BJ (cell line): ENCODE measurements at places on chromosomes 13 and 19. TPM values are rescaled to one million over a fixed set of nuclear protein-coding genes. Genes with fewer than 3 reads are reported as not detected.

IZUMO2 gene
- not detected in 2 replicates for polyA plus RNA-seq

LGALS14 gene
- not detected in 2 replicates for polyA plus RNA-seq

LRRC8E gene
- 6.0 and 8.6 TPM in 2 replicates for polyA plus RNA-seq

CEACAM3 gene
- polyA plus RNA-seq = not detected in 2 replicates

FTL gene
- 2,664 and 3,340 TPM in 2 replicates for polyA plus RNA-seq

PRR19 gene
- 0.43 and 0.93 TPM in 2 replicates for polyA plus RNA-seq

NALCN gene
- polyA plus RNA-seq = 2.9 and 3.7 TPM in 2 replicates

ZNF253 gene
- 0.67 and 1.6 TPM in 2 replicates for polyA plus RNA-seq

SOHLH2 gene
- 0.05 TPM in 1 of 2 replicates, not detected in the other for polyA plus RNA-seq

- DNase-seq = no peak
Measured at GRCh38 chr13:53520132-53520531, 491.5 kb downstream of the OLFM4 start.

DNA sequence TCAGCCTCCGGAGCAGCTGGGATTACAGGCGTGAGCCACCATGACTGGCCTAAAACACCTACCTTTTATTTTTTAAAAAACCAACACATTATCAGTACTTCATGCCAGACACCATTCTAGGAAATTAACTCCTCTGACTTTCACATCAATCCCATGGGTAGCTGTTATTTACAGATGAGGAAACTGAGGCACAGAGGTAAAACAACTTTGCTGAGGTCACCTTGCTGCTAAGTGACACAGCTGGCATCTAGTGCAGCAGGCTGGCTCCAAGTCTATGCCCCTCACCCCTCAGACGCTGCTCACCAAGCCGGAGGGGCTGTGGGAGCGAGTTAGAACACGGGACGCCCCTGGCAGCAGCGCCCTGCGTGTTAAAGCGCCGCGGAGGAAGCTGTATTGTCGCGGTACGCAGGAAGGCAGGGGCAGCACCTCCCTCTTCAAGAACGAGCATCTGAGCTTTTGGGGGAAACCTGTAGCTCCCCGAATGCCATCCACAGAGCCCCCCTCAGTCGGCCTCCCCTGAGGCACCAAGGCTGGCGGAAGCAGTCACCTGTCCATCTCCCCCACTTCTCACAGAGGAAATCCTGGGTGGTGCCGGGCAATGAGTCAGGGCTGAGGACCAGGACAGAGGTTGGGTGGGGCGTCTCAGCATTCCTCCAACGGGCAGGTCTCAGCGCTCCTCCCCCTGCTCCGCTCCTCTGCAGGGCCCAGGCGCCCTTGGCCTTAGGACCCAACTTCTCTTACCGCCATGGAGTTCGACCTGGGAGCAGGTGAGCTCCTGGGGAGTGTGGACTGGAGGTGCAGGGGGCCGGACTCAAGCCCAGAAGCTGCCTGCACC is at the start of gene C19orf33:
Gene C19orf33 (plus strand): TSS at position 735 of the 835 bp plus-strand sequence. CDS start 11 bp downstream, at position 746.
- DNase-seq = no peak

GRCh38 chr19:53290758-53291549 is 23.4 kb upstream of the VN1R4 start:
- DNase-seq = no peak

GRCh38 chr19:275000-275399 is 16.2 kb downstream of the PLPP2 start:
- DNase-seq = no peak

- no peak for DNase-seq
Measured at GRCh38 chr19:49489601-49490167, 2.3 kb downstream of the RPL13A start.

DNA sequence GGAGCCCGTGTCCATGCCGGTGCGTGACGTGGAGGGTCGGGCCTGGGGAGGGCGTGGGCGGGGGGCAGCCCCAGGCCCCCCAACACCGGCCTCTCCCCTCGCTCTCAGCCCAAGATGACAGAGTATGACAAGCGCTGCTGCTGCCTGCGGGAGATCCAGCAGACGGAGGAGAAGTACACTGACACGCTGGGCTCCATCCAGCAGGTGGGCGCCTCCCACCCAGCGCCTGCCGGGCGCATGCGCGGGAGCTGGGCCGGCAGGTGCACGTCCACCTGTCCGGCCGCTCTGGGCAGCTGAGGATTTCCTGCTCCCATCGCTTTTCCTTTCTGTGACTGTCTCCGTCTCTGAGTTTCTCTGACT is 49.8 kb downstream of the VAV1 start:
- DNase-seq = no peak

DNA sequence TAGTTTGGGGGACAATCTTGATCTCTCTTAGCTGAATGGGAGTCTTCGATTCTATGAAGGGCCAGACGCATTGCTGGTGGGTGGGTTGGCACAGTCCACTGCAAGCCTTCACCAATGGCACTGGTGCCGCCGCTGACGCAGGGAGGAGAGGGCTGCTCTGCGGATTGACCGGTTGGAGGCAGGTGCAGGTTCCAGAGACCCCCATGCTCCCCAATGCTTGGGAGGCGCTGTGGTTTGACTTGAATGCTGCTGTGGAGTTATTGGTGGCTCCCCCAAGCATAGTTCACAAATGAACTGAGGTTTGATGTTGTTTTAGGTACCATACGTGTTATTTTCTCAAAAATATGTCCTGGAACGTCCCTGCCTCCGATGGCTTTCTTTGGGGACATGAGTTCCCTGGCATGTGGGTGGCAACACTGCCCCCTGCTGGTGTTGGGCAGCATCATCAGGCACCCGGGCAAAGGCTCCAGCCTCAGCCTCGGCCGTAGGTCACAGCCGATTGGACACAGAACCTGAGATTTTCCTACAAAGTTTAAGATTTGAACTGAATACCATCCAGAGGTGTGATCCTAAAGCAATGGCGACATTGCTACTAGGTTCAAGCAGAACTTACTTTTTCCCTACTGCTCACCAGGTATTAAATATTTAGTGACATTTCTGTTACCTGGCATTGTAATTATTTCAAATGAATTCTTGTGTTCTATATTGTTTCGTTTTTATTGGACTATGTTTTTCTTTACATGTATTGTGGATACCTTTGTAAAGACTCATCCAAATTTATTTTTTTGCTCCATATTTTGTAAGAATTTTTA is 95.5 kb downstream of the ANKRD10 start:
- peak; percentile 9 for DNase-seq

DNA sequence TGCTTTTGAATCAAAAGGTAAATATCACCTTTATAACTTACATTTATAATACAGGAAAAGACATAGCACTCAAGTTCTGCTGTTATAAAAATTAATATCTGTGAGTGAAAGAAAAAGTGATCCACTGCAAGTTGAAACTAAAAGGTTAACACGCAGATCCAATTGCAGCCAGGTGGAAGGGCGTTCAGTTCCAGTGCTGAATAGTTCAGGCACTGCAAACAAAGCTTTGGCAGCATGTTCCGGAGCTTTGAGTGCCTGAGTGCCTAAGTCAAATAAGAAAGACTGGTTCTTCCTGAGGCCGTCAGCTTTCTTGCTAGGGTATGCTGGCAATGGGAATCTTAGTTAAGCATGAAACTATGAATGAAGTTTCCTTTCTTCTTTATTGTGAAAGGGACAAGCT is 200.3 kb downstream of the LMO7 start:
- no peak for DNase-seq

DNA sequence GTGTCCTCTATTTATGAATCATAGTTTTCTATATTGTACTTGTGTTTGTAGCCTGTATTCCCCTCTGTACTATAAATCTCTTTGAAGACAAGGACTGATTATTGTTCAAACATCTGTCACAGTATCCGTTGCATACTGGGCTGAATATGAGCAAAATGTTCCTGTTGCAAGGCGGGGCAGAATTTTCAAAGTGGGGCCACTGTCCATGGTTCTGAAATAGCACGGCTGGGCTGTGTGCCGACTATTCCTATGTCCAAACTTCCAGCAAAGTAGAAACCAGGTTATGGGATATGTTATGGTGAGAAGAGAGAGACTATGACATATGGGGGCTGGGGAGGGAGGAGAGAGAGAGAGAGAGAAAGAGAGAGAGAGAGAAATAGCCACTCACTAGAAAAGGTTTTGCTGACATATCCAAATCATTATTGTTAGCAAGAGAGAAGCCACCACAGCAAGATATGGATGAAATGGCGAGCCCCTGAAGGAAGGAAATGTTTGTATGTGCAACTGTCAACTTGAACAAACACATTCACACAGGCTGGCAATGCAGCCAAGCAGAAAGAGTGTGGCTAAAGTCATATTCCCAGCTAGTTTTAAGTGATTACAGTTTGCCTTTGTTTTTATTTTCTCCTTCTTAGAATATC is 107.0 kb upstream of the GPR12 start:
- DNase-seq = no peak

DNA sequence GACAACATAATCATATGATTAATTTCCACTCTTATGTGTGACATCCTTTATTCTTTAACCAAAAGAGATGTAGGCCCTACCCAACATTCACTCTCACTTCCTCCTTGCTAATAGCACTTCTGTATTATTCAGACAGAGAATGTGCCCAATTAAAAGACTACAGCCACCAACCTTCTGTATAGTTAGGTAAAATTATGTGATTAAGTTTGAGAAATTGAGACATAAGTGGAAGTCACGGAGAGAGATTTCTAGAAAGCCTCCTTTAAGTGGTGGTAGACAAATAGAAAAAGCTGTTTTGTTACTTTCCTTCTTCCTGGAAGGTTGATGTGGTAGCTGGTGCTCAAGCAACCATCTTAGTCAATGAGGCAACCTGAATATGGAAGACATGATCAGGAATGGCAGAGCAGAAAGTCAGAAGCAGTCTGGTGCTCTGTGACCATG is 14.8 kb downstream of the EPSTI1 start:
- no peak for DNase-seq

- no peak for DNase-seq
Measured at GRCh38 chr19:54136086-54136863, 1.3 kb upstream of the CNOT3 start.

DNA sequence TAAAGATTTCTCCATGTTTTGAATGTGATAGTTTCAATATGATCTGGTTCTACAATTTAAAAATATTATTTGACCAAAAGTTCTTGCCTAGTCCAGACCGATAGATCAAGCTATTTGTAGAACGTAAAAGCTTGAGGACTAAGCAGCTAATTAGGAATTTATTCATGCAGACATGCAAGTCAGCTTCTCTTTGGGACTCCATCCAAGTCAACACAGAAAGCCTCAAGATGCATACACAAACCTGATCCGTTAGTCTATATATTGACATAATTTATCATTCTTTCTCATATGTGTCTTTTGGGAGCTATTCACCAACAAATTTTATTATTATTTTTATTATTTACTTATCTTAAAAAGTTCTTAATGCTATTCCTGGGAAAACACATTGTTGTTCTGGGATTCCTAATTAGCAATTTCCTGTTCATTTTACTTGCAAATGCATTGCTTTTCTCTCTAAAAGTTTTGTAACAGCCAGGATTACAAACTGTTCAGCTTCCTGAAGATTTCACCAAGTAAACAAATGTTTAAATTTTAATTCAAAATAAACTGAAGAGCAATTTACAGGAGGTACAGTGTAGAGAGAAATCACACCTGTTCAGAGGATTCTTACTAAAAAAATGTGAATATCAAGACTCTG is 375.3 kb downstream of the GPC5 start:
- no peak for DNase-seq

- DNase-seq = no peak
Measured at GRCh38 chr19:31264041-31264778, 85.0 kb downstream of the TSHZ3 start.

- no peak for DNase-seq
Measured at GRCh38 chr13:46496086-46496485, 56.9 kb upstream of the LRCH1 start.

- DNase-seq = peak; percentile 79
Measured at GRCh38 chr13:100875392-100876043, 200.9 kb upstream of the TMTC4 start.

DNA sequence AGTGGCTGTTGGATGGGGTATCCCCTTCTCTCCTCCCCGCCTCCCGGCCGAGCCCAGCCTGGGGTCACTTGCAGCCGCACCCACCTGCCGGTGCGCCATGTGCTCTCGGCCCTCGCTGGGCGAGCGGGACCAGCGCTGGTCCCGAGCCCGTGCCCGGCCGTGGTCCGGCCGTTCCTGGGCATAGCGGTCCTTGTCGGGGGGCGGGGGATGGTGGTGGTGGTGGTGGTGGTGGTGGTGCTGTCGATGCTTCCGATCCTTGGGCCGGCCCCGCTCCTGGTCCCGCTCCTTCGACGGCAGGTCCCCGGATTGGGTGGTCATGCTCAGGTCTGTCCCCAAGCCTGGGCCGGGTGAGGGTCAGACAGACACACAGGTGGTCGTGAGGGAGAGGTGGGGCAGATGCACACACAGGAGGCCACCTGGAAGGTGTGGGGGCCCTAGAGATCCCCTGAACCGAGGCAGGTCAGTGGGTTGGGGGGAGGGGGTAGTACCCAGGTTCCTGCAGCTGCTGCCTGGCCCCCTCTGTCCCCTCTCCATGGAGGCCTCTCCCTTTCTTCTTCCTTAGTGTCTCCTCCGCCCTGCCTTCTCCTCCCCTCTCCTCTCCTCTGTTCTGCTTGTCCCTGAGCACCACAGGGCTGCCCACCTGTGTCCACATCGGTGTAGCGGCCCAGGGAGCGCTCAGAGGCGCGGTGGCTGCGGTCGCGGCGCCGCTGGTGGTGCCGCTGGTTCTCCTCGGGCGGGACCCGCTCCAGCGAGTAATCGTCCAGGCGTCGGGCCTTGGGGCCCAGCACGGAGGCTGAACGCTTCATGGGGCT is 58.7 kb downstream of the IER2 start:
- no peak for DNase-seq

- no peak for DNase-seq
Measured at GRCh38 chr19:38736413-38737280, 7.6 kb downstream of the CAPN12 start.

- no peak for DNase-seq
Measured at GRCh38 chr13:96551546-96551945, 442.7 kb downstream of the OXGR1 start.

- DNase-seq = no peak
Measured at GRCh38 chr19:48303367-48303766, 22.0 kb upstream of the EMP3 start.

GRCh38 chr19:28482221-28482620 is 730.7 kb downstream of the UQCRFS1 start:
- DNase-seq = no peak

GRCh38 chr13:112247471-112248405 is 128.4 kb upstream of the SPACA7 start:
- DNase-seq = no peak
